NCI-H1417 (cell line): ENCODE measurements at places on chromosomes 2 and 18.

DNA sequence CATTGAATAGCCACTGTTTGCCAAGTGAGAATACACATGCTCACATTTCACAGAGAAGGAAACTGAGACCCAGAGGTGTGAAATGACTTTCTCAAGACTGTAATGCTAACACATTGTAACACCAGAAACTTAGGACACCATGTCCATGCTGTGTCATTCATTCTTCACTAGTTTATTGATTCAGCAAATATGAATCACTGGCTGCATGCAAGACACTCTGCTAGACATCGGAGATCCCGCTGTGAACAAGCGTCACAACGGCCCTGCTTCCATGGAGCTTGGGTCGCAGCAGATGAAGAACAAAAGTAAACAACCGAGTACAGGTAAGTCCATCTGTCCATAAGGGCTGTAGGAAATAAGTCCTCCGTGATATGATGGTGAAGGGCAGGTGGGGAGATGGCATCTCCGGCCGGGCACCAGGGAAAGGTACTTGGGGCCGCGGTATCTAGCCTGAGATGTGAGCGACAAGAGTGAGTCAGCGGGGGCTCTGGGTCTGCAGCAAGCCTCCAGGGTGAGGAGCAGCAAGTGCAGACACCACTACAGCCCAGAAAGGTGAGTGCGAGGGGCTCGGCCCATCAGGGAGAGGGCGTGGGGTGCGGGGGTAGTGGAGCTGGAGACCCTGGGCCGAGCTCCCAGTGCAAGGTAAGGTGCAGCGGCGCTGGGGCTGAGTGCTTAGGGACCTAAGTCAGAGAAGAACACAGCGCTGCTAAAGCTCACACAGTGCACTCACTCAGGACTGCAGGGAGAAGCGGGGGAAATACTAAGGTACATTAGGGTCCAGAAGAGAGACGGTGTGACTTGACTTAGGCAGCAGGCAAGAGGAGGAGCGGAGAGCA, 391.2 kb downstream of the FBXO15 start:
- DNase-seq, result no peak

DNA sequence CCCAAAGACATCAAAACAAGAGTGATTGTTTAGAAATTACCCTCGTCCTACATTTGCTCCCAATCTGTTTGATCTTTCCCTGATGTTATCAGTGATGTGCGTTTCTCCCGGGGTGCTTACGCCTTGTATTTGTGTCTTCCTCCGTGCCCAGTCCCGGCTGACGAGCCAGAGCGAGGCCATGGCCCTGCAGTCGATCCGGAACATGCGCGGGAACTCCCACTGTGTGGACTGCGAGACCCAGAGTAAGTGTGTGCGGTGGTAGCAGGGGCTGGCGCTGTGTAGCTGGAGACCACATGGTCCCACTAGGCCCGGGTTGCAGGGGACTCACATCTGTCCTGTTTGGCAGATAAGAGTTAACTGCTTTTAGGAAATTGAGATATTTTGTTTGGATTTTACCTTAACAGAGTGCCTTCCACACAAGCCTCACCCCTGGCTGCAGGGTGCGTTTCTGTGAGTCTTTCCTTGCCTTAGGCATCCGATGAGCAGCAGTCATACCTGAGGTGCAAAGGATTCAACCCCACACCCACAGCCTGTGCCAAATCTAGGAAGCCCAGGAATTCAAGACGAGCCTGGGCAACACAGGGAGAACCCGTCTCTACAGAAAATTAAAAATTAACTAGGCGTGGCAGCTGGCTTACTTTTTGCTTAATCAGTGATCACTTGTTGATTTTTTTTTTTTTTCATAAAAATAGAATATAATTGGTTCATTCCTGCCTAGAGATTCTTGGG, 127.4 kb downstream of the GBX2 start:
- no peak for DNase-seq

GRCh38 chr2:95287806-95288205, 9.3 kb upstream of the KCNIP3 start:
- peak; percentile 43 for DNase-seq

GRCh38 chr2:105849431-105850179, 104.9 kb downstream of the NCK2 start:
- DNase-seq, result peak; percentile 80

DNA sequence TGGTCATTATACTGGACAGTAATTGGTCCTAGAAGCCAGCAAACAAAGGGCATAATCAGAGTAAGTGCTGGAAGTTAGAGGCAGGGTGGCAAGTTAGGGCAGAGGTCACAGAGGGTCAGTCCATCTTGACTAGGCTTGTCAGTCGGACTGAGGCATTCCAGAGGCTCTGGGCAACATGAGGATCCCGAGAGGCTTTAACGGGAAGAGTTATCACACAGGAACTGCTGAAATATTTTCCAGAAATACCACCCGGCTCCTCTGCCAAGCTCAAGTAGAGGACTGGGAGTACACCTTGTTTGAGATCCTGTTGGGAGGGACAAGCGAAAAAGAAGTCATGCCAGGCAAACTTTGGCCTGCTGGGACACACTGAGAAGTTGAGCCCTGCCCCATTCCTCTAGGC, 13.7 kb downstream of the C2orf81 start:
- no peak for DNase-seq

DNA sequence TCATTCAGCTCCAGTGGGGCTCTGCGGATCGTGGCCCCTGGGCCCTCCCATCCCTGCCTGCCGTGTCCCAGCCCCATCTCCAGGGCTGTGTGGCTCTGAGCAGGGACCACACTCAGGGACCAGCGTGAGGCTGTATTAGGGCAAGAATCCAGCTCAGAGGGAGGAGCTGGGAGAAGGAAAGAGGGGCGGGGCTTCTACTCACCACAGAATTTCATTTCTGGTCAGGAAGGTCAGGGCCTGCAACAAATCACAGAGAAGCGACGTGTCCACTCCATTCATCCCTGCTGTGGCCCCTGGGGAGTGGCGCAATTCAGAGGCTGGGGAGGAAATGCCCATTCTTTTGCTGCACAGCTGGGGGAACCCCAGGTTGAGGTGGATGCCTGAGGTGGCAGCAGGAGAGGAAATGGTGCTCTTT, 828 bp downstream of the CIB4 start:
- DNase-seq, result no peak

GRCh38 chr2:143850084-143850483, 669.8 kb downstream of the ZEB2 start:
- no peak for DNase-seq

GRCh38 chr2:23121968-23122648, 262.9 kb upstream of the KLHL29 start:
- no peak for DNase-seq

- peak; percentile 58 for DNase-seq
Observed at GRCh38 chr2:122960759-122961641, 1064.1 kb upstream of the CNTNAP5 start.

- DNase-seq, result no peak
Observed at GRCh38 chr2:238967031-238967977, 119.4 kb downstream of the TWIST2 start.

GRCh38 chr2:205636549-205637319, 45.6 kb upstream of the NRP2 start:
- DNase-seq, result no peak

DNA sequence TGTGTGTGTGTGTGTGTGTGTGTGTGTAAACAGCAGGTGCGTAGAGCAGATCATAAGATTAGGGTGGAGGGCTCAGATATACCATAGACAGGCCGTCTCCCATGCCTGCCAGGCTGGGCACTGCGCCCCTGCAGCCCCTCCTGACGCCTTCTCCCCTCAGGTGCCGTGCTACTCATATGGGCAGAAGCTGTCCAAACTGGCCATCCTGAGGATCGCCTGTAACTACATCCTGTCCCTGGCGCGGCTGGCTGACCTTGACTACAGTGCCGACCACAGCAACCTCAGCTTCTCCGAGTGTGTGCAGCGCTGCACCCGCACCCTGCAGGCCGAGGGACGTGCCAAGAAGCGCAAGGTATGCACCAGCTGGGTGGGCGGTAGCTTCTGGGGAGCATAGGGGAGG, 10.0 kb downstream of the ATOH8 start:
- DNase-seq, result no peak

- DNase-seq, result no peak
Observed at GRCh38 chr2:219572237-219573001, at the start of gene INHA. INHA (plus strand) TSS chr2:219572310; CDS start chr2:219572375, 65 bp downstream.

DNA sequence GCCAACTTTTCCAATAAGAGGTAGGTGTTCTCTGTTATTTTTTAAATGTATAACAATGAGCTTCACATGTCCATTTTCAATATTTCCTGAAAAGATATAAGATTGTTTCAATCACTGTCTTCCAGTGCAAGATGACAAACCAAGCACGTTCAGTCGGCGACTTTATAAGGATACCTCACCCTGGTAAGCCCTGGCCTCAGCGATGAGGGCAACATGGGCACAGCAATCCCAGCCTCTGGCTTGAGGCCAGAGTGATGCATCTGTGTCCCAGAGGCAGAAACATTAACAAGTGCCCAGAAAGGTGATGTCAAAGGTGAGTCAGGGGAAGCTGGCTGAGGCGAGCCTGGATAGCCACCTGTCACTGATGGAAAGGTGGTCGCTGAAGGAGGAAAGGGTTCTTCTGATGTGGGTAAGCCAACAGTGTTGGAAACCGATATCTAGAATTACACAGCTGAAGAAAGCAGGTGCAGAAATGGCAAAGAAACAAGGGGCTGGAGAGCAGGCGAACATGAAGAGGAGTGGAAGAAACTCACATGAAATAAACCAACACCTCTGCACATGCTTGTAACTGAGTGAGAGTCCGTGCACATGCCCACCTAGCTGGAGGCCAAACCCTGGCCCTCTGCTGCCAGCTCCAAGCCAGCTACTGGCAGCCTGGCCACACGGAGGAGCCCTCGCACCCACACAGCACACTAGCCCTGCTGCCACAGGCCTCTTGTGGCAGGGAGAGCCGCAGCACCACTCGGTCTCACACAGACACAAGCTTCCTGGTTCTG, 65.5 kb downstream of the FBXO15 start:
- no peak for DNase-seq

DNA sequence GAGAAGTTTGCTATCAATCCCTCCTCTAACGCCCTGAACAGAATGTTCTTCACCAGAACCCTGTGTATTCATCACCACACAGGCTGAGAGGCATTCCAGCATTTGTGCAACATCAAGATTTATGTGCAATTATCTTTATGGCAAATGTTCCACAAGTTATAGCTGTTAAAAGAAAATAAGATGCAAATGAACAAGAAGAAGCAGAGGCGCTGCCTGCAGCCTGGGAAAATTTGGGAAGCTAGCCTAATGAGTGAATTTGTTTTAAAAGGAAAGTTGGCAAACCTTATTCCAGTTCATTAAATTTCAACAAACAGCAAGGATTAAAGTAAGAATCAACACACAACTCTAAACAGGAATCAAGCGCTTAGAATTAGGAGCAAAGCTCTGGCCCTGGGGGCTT, 5.3 kb downstream of the TPO start:
- DNase-seq, result no peak

GRCh38 chr18:24827501-24827900, 367.1 kb downstream of the HRH4 start:
- no peak for DNase-seq

DNA sequence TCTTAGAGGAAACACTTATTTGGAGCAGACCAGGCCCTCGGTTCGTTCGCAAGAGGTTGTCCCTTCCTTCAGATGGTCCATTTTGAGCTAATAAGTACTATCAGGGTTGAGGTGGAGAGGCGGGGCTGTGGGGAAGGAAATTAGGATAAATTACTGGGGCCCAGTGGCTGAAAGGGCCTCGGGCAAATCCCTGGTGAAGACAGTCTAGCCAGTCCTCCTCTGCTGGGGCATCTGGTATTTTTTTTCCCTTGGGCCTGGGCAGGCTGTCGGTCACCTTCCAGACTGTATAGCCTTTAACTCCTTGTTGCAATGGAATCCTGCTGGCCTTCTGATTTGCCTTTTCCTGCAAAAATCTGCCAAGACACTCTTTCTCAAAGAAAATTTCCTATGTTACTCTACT, 1.7 kb upstream of the MYO3B start:
- DNase-seq, result no peak

GRCh38 chr18:70288851-70289328, at the start of gene SOCS6:
SOCS6 (plus strand) TSS chr18:70289045; CDS start chr18:70324669, 35,624 bp downstream.
- peak; percentile 35 for DNase-seq

DNA sequence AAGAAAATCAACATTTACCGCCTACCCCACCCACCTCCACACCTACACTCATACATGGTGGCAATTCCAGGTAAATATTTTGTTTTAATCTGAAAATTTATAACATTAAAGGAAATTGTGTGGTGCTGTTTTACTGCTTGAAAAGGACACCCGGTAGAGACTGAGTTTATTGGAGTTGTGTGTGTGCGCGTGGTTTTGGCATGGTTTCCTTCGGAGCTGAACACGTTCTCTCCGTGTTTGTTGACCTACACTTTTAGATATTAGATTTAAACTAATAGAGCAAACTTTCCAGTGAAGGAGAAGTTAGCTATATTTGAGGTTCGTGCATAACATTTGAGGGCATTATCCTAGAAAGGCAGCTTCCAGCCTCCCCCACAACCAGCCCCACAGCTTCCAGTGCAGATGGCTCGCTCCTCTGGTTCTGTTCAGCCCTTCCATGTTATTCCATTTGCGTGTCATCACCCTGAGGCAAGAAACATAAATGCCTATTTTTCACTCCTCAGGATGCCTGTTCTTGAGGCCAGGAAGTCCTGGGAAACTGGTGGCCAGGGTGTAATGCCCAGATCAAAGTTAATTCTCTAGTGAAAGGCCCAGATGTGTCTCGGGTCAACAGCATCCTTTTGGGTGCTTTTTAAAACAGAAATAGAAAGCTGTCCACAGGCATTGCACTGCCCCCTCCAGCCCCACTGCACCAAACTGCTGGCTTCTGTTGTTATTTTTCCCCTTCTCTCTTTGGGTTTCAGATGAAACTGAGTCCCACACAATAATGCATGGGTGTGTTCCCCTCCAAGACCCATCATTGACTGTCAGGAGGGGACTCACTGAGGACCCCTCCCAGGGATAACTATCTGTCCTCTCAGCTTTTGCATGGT, 190.2 kb downstream of the SETBP1 start:
- no peak for DNase-seq

DNA sequence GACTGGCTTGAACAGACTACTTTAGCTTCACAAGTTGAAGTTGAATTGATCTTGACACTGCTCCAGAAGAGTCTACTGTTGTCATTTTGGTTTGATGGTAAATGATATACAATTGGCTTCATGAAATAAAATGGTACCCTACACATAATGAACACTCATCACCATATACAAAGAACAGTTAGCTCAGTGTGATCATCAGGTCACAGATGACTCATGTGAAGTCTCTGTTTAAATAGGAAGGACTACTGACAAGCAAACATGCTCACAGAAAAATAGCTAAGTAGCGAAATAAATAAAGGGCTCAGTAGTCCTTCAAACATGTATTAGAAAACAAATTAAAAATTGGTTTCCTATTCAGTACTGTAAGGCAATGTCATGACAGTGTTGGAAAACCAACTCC, 96.2 kb downstream of the MEIS1 start:
- DNase-seq, result no peak

- DNase-seq, result no peak
Observed at GRCh38 chr18:58562999-58563667, 65.8 kb downstream of the ALPK2 start.

- no peak for DNase-seq
Observed at GRCh38 chr2:61759005-61759404, 94.9 kb downstream of the FAM161A start.

DNA sequence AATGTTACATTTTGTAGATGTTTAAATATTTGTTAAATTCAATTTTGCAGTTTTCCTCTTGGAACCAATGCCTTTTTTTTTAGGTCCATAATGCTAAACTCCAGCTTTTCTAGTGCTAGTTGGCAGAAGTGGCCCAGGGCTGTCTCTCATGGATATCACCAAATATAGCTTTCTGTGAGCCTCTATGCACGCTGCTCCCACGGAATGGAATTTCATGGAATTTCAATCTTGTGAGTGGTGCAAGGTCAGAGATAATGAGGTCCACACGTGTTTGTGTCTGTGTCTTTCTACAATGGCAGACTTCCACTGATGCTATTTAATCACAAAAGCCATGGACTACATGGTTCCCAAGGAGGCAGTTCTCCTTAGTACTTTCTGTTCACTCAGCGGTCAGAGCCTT, 191.5 kb upstream of the PARD3B start:
- no peak for DNase-seq
